Stimulated activated CD8-positive, alpha-beta memory T cell treated with anti-CD3 and anti-CD28 coated beads, Interleukin-7, amount 100 ng/mL, for 1 hour (primary cell): ENCODE measurements at places on chromosomes 1 and 21.

GRCh38 chr1:178513278-178513983, 522 bp downstream of the TEX35 start:
- no peak for DNase-seq

DNA sequence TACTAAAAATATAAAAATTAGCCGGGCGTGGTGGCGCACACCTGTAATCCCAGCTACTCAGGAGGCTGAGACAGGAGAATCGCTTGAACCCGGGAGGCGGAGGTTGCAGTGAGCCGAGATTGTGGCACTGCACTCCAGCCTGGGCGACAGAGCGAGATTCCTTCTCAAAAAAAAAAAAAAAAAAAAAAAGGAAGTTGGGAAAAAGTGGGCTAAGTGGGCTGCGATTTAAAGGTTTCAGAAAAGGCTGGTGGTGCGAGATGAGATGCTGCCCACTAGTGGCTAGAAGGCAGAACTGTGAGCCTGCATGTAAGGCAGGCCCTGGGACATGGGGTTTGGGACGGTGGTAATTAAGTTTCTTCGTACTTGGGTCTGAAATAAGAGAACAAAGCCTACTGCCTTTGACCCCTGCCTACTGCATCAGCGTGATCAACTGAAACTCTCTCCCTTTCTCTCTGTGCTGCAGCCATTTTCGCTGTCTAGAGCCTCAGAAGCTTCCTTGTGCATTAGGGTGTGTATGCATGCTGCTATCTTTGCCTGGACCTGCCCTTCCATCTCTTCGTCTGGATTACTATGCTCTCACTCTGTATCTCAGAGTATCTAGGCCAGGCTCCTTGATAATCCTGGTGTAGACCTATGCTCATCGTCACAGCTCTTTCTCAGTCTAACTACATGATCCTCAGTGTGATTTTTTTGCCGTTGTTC, 12.4 kb downstream of the FMOD start:
- DNase-seq = no peak

DNA sequence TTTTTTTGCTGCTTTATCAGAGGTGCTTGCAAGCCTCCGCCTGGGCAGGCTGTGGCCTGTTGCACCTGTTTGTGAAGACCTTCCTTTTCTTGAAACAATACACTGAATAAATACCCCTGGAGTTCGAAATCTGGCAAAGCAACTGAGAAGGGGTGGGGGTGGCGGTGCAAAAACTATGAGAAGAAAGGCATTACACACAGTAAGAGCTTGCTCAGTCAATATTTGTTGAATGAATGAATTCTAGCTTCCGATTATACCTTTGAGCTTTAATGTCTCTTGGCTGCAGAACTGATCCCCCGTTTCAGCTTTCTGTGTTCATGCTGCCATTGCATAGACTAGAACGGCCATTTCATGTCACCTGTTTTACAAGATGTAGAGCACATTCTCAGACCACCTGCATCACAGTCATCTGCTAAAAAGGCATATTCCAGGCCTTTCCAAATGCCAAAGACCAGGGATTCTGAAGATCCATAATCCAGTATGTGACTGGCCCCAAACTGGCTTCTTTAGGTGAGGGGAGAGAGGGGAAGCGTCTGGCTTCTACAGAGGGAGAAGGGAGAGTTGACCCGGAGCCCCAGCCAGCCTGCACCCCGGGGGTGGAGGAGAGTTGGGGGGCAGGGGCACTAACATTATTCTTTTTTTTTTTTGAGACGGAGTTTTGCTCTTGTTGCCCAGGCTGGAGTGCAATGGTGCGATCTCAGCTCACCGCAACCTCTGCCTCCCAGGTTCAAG, 111.5 kb downstream of the ETS2 start:
- DNase-seq = no peak

GRCh38 chr1:38964140-38964548, 22.5 kb upstream of the RHBDL2 start:
- DNase-seq = no peak

DNA sequence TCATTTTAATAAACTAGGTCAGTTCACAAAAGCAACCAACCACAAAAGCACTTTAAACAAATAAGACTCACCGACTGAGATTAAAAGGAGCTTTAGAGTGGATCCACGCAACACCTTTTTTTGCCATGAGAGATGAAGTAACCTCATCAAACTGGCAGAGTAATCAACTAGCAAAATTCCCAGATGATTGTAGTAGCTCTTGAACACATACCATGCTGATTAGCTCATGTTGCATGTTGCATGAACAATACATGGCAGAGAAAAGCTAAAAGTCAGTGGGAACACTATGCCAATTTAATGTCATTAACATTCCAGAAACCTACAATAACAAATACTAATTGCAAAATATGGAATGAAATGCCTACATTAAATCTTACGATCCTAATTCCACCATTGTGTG, 4.1 kb downstream of the WARS2 start:
- no peak for DNase-seq

- DNase-seq = no peak
Measured at GRCh38 chr1:94379615-94380014, 38.6 kb upstream of the ABCD3 start.
